ENCODE measurements at places on chromosomes 3 and 15.

GRCh38 chr3:43676441-43676840 is 14.3 kb upstream of the ABHD5 start:
- no peak for DNase-seq

- DNase-seq = no peak
Observed at GRCh38 chr3:126034481-126035361, 49.2 kb downstream of the SLC41A3 start.

DNA sequence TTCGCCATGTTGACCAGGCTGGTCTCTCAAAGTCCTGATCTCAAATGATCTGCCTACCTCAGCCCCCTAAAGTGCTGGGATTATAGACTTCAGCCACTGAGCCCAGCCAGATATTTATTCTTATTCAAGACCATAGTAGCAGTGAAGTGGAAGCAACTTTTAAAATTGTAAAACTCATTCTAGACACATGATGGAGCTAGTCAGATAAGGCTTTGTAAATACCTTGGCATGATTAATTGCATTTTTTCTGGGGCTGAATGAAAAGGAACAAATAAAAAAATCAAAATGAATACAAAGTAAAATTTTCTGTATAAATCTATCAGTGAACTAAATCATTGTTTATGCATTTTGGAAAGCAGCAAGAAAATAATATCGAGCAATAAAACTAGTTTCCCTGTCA is 4.1 kb upstream of the MYO1E start:
- no peak for DNase-seq

DNA sequence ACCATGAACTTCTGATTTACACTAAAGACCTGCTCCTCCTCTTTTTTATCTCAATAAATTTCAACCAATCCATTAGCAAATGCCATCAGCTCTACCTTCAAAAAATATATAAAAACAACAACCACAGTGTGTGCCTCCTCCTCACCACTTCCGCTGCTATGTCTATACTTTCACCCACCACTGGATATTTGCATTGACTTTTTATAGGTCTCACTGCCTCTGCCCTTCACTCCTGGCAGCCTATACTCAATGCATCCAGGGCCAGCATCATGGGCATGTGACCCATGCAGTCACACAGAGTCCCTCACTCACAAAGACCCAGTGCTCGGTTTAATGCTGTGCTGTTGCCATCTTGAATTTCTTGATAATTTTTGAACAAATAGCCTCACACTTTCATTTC is 53.5 kb upstream of the CCDC54 start:
- no peak for DNase-seq

- DNase-seq = peak; percentile 32
Observed at GRCh38 chr15:71807691-71808091, 2.7 kb upstream of the NR2E3 start.

DNA sequence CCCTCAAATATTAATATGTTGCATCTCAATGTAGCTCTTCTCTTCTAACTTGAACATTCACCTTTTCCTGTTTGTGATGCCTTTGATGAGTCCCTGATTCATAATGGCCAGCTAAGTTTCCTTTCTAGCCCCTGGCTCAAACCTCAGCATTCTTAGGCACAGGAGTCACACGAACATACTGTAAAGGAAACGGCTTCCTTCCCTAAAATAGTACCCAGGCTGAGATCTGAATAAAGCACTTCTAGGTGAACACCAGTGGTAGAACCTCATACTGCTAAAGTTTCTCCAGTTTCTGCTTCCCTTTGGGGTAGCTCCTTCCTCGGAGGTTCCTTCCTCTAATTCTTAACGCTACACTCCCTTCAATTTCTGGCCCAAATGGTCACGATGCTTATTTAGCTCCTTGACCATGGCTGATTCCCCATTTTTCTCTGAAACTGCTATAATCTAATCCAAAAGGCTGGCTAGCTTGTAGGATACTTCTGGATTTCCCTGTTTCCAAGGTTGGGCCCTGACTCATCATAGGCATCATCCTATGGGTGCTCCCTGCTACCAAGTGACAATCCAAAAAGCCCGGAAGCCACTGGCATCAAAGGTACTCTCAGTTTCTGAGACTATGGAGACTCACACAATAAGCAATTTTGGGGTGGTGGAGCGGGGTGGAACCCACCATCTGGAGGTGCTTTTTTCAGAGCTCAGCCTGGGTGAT is 2.4 kb downstream of the ANAPC13 start:
- DNase-seq = no peak

GRCh38 chr3:115187149-115187757 is 40.2 kb upstream of the ZBTB20 start:
- DNase-seq = no peak

GRCh38 chr15:67109141-67110034 is 44.0 kb downstream of the SMAD3 start:
- peak; percentile 58 for DNase-seq

GRCh38 chr3:50138266-50139200 is 16.6 kb upstream of the SEMA3F start:
- DNase-seq = peak; percentile 85

DNA sequence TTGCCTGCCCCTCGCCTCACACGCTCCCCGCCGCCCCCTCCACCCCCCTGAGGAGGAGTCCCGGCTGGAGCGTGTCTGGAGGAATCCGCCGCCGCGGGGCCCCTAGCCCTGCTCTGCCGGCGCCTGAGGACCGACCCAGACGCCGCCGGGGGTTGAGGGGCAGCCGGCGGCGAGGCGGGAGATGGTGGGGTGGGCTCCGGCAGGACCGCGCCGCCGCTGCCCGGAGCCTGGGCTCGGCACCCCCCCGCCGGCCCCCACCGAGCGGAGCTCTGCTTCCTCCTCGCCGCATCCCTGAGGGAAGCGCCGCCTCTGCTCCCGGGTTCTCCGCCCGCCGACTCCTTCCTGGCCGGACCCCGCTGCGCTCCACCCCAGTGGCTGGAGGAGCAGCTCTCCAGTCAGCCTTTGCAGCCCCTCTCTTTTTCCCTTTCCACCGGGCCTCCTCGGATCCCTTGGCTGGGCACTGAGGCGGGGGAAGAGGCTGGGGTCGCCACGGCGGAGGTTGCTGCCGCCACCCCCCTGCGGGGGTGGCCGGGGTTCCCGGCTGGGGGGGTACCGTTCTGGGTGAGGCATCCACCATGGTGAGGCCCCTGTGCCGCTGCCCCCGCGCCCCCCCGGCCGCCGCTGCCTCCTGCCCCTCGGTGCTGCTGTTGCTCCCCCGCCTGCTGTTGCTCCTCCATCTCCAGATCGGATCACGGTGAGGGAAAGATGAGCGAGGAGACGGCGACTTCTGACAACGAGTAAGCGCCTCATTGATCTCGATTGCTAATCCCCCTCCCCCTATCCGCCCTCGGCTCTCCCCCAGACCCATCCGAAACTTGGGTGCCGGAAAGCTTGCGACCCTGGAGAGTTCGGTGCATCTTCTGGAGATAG is at the start of gene SPRED1:
Gene SPRED1 (plus strand): TSS at position 356 of the 870 bp plus-strand sequence. CDS start 350 bp downstream, at position 706.
- DNase-seq = peak; percentile 81

DNA sequence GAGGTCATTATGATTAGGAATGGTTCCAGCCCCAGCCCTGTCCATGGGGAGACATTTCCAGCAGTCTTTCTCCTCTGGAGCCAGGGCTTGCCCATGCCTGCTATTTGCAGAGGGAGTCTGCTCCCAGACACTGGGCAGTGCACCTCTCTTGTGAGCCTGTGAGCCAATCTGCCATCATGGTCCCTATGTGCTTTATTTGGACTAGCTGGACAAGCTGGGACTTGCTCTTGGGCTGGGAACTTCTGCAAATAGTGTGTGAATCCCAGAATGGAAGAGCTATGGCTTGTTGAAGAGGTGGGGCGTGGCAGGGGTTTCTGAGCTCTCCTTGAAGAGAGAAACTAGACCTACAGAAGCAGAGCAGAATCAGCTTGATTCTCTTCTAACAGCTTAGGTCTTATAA is 53.7 kb upstream of the KY start:
- DNase-seq = no peak

GRCh38 chr15:41804916-41805666 is 22.8 kb upstream of the JMJD7 start:
- no peak for DNase-seq

DNA sequence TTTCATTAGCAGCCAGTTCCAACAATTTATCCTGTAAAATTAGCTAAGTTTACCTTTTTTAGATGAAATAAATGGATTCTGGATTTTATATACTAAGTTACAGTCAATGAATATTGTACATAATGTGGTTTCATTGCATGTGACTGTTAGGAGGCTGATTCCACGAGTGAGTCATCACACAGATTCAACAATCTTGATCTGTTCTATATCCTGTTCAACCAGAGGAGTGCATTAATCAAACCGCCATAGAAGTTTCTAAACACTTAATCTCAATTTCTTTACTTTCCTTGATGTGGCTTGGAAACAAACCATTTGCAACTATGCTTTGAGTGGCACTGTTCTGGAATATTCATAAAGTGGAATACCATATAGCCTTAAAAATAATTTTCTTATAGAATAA is 15.3 kb downstream of the DNAJC13 start:
- DNase-seq = peak; percentile 64

GRCh38 chr3:16838561-16838960 is 46.2 kb upstream of the PLCL2 start:
- no peak for DNase-seq

DNA sequence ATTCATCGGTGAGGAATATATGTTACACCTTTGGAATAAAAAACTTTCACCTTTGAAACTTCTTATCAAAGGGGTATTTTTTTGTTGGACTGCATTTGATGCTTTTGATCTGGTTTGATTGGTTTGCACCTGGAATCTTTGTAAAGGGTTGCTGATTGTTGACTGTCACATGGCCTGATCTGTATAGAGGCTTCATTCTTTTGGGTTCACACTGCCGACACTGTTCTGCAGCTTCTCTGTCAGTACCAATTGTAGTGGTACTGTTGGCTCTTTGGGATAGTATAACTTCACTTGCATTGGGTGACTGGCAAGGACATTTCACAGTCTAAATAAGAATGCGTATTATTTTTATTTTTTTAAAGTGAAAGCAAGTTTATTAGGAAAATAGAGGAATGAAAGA is 155.7 kb downstream of the DOCK3 start:
- no peak for DNase-seq

GRCh38 chr15:89378296-89379151 is 43.9 kb upstream of the POLG start:
- no peak for DNase-seq

DNA sequence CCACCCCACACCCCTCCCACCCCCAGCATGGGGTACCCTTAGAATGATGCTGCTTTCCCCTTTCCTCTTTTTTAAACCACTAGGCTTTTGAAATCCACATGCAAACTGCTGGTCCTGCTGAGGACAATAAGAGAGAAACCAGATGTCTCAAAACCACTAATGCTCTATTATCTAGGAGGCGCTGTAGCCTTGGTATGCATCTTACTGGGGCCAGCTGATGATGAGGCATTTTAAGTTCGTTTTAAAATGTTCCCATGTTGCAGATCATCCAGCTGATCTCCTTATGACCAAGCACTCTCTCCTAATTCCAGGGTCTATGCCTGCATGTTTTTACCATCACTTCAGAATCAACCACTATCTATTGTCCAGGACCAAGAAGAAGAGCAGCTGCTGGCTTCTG is 1.3 kb downstream of the NME9 start:
- DNase-seq = peak; percentile 45

GRCh38 chr3:16337856-16338540 is 73.0 kb downstream of the OXNAD1 start:
- no peak for DNase-seq

DNA sequence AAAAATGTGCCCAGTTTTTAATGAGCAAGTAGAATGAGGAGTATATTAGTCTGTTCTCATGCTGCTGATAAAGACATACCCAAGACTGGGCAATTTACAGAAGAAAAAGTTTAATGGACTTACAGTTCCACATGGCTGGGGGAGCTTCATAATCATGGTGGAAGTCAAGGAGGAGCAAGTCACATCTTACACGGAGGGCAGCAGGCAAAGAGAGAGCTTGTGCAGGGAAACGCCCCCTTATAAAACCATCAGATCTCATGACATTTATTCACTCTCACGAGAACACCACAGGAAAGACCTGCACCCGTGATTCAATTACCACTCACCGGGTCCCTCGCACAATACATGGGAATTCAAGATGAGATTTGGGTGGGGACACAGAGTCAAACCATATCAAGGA is 111.7 kb upstream of the CNTN6 start:
- DNase-seq = no peak

DNA sequence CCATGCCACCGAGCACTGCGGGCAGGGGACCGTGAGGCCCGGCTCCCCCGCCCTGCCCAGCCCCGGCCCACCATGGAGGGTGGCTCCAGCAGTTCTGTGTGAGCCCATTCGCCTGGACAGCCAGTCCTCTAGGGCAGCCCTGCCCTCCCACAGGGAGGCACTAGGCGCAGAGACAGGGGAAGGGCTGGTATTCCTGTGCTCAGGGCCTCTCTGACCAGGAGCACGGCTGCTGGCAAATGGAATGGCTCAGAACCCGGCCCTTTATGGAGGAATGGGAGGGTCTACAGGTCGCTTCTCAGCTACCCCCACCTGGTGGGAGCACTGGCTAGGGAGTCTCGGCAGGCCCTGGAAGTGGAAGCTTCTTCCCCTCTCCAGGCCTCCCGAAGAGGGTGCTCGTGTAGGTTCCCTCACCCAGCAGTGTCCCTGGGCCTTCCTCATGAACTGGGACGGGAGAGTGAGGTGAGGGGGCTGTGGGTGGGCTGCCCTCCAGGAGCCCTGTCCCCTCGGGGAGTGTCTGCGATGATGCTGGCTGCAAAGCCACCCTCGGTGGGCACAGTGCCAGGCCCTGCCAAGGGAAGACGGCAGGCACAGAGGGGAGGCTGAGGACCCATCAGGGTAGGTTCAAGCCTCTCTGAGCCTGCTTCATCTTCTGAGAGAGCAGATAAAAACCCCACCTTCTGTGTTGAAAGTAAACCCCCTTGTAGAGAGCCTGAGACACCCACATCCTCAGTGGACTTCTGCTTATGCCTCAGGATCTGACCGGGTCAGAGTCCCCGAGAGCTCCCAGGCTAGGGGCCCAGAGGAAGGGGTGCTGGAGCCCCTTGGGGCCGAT is 1.5 kb downstream of the MELTF start:
- no peak for DNase-seq

Data from A673 (cell line).